ENCODE measurements at places on chromosomes 1 and 21. TPM values are rescaled to one million over a fixed set of nuclear protein-coding genes. Genes with fewer than 3 reads are reported as not detected.

Gene ZYG11A
- 2.6 TPM for total RNA-seq

Gene FCRL5
- total RNA-seq, result not detected

Gene CXADR
- 12.0 TPM for total RNA-seq

Gene GJA5
- total RNA-seq, result not detected

Gene RNU1-1
- not detected for total RNA-seq

Gene ARHGAP30
- total RNA-seq, result 0.07 TPM

Gene WNT9A
- total RNA-seq, result 8.2 TPM

Gene SLC45A1
- total RNA-seq, result 3.0 TPM

Gene RORC
- not detected for total RNA-seq

Gene KLHDC7A
- total RNA-seq, result 1.3 TPM

Gene ANKRD45
- total RNA-seq, result not detected

Gene HENMT1
- 5.0 TPM for total RNA-seq

Gene CLCA1
- total RNA-seq, result not detected

Gene APCS
- total RNA-seq, result not detected

Gene COA7
- 21.9 TPM for total RNA-seq

Gene FTCD
- not detected for total RNA-seq

Gene NMNAT2
- total RNA-seq, result 0.71 TPM

Gene ANKRD65
- total RNA-seq, result not detected

Gene S100A5
- total RNA-seq, result 0.42 TPM

Gene MRAP
- not detected for total RNA-seq

Gene ARHGAP29
- 20.3 TPM for total RNA-seq

Gene FAM229A
- total RNA-seq, result 2.9 TPM

Gene ZNF648
- total RNA-seq, result not detected

Gene TNFAIP8L2
- not detected for total RNA-seq

Gene KRTAP11-1
- not detected for total RNA-seq

Gene ERICH3
- total RNA-seq, result not detected

Gene TNN
- not detected for total RNA-seq

Gene RGSL1
- not detected for total RNA-seq
